ENCODE measurements at places on chromosomes 6 and 20.

- DNase-seq = no peak
These were observed 481 bp downstream of the ZNF133 start for GRCh38 chr20:18288749-18289267.

GRCh38 chr20:5155404-5155803 is 28.6 kb downstream of the CDS2 start:
- DNase-seq = no peak

- no peak for DNase-seq
These were observed 47.5 kb upstream of the VSX1 start for GRCh38 chr20:25129428-25129827.

DNA sequence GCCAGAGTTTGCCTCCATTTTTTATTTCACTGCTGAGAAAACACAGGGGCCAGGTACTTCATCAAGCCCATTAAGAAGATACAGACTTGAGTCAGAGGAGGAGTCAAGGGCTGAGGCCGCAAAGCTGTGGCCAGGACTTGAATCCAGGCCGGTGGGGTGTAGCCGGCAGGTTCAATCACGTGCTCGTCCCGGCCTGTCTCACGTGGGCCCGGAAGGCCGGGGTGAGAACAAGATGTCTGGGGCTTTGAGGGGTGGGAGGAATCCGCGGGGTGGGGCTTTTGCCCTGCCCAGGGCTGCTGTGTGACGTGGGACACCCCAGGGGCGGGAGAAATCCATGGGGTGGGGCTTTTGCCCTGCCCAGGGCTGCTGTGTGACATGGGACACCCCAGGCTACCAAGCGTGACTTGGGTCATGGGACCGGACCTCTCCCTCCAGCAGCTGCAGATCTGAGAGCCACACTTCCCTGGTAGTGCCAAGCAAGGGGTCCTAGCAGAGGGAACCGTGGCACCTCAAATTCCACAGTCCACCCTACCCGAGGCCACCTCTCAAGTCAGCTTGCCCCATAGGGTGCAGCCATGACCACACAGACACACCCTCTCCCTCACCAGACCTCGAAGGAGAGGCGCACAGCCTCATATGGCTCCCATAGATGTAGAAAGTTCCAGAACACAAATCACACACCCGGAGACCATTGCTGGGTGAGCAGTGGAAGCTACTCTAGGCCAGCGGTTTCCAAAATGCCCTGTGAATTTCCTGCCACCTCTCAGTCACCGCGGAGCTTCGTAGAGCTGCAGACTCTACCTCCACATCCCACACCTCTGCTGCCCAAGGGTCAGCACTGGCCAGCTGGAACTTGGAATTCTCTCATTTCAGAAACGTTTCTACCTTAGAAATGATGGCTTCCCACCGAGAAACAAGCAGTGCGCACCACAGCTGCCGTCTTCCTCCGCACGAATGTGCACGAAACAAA is 156.1 kb downstream of the DLL1 start:
- DNase-seq = no peak

GRCh38 chr20:54389596-54390280 is 85.7 kb upstream of the DOK5 start:
- DNase-seq = no peak

DNA sequence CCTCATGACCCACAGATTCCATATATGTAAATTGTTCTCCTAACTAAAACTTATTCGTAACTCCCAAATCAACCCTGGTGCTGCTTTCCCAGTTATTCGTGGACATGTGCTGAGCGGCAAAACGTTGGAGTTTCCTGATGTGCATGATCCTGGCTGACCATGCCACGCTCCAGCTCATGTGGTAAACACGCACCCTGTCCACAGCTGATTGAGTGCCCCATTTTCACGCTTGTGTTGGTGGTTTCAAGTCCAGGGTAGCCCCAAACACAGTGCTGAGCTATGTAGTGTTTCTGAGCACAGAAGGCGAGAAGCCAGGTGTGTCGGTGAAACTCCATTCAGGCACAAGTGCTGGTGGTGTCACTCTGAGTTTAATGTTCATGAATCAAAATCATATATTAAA is 19.1 kb upstream of the FOXC1 start:
- DNase-seq = no peak

All from GM18507 (cell line).